ENCODE measurements at places on chromosomes 6 and 20. TPM values are rescaled to one million over a fixed set of nuclear protein-coding genes. Genes with fewer than 3 reads are reported as not detected.

The MUC22 gene
- not detected for total RNA-seq

The TINAG gene
- not detected for total RNA-seq

The OVOL2 gene
- not detected for total RNA-seq

The DEFB124 gene
- not detected for total RNA-seq

The DNAH8 gene
- total RNA-seq: 0.02 TPM

The OR2B6 gene
- total RNA-seq: not detected

The CENPQ gene
- total RNA-seq: 14.3 TPM

The TNFRSF6B gene
- total RNA-seq: not detected

The SMOC2 gene
- total RNA-seq: not detected

The RPS6KA2 gene
- 1.9 TPM for total RNA-seq

The RALGAPA2 gene
- 17.2 TPM for total RNA-seq

The ECHDC1 gene
- total RNA-seq: 46.5 TPM

The COL21A1 gene
- not detected for total RNA-seq

The C2 gene
- 1.5 TPM for total RNA-seq

The GJA1 gene
- total RNA-seq: 0.07 TPM

The LTB gene
- 767 TPM for total RNA-seq

The EMILIN3 gene
- total RNA-seq: not detected

The HSPA1B gene
- total RNA-seq: 85.5 TPM

The CASS4 gene
- 5.5 TPM for total RNA-seq

The EGFL8 gene
- total RNA-seq: 8.7 TPM

The CDH4 gene
- 0.05 TPM for total RNA-seq

The GTSF1L gene
- total RNA-seq: 0.23 TPM

The TSHZ2 gene
- 2.9 TPM for total RNA-seq

The DDAH2 gene
- total RNA-seq: 12.2 TPM

The TLDC2 gene
- not detected for total RNA-seq

The LRRN4 gene
- total RNA-seq: not detected

The FKBP1A gene
- 279 TPM for total RNA-seq

The MYLK4 gene
- 0.36 TPM for total RNA-seq

The VNN1 gene
- total RNA-seq: not detected

The PDSS2 gene
- total RNA-seq: 13.1 TPM

The DNMT3B gene
- 3.5 TPM for total RNA-seq

The TDRD6 gene
- total RNA-seq: not detected

The C20orf202 gene
- 0.11 TPM for total RNA-seq

The GID8 gene
- total RNA-seq: 34.9 TPM

The CCN6 gene
- not detected for total RNA-seq

The CST5 gene
- not detected for total RNA-seq

The HSPA1L gene
- total RNA-seq: 2.6 TPM

The MKKS gene
- total RNA-seq: 10.0 TPM

The PTCHD4 gene
- total RNA-seq: not detected

The POM121L2 gene
- not detected for total RNA-seq

The DAAM2 gene
- not detected for total RNA-seq

The MCCD1 gene
- not detected for total RNA-seq

The RAMACL gene
- 0.14 TPM for total RNA-seq

The TAAR6 gene
- total RNA-seq: not detected

The ARG1 gene
- not detected for total RNA-seq

The CEBPB gene
- total RNA-seq: 19.5 TPM

The SYNDIG1 gene
- not detected for total RNA-seq

The ULBP2 gene
- total RNA-seq: 0.16 TPM

The ASIP gene
- total RNA-seq: not detected

The SLC26A8 gene
- total RNA-seq: not detected

The GLP1R gene
- not detected for total RNA-seq
